ENCODE measurements at places on chromosomes 11 and 22. TPM values are rescaled to one million over a fixed set of nuclear protein-coding genes. Genes with fewer than 3 reads are reported as not detected.

DNA sequence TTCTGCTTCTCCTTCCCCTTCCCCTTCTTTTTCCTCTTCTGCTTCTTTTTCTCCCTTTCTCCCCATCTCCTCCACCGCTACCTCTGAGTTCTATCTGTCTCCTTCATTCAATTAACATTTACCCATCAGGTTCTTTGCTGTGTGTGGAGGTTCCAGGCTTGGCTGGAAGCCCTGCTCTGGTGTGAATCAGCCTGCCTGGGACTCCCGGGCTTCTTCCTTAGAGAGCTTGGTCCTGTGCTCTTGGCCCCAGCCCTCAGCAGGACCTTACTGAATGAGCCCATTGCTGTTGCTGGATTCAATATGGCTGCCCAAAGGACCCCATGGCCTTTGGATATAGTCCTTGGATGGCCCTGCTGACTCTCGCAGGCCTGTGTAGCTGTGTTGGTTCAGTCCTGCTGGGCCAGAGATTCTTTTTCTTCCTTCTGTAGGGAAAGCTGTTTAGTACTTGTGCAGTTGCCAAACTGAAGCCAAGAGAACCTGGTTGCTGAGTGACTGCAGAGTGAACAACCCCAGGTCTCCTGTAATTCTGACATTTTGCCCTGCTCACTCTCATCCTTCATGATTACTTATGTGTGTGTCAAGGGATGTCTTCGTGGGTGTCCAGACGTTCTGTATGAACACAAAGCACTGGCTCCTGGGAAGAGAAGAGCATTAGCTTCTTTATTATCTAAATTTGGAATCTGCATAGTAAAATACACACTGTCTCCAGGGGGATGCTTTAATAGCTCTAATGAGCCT lies 81.0 kb upstream of the ZBED5 start:
- DNase-seq: no peak

DNA sequence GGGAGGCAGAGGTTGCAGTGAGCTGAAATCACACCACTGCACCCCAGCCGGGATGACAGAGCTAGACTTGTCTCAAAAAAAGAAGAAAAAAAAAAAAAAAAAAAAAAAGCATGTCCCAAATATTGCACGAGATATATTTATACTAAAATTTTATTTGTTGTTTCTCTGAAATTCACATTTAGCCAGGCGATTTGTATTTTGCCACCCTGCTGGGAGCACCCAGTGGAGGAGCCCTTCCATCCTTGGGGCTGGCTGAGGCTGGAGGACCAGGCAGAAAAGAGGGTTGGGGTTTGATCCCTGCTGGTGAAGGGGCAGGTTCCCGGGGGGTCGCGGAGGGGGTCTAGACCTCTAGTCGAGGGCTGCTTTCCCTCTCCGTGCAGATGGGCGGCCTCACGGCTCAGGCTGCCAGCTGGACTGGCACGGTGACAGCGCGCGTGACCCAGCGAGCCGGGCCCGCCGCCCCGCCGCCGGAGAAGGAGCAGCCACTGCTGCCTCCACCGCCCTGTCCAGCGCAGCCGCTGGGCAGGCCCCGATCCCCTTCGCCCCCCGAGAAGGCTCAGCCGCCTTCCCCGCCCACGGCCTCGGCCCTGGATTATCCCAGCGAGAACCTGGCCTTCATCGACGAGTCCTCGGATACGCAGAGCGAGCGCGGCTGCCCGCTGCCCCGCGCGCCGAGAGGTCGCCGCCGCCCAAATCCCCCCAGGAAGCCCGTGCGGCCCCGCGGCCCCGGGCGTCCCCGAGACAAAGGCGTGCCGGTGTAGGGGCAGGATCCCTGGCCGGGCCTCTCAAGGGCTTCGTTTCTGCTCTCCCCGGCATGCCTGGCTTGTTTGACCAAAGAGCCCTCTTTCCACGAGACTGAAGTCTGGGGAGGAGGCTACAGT lies 952 bp upstream of the CATSPERZ start:
- no peak for DNase-seq

GRCh38 chr11:20530942-20531703 lies 68.3 kb upstream of the SLC6A5 start:
- DNase-seq: no peak

The KCNJ1 gene
- not detected for total RNA-seq

The C1QTNF4 gene
- total RNA-seq: 0.17 TPM
